Activated CD4-positive, CD25-positive, alpha-beta regulatory T cell (primary cell): ENCODE measurements at places on chromosomes 6 and 20.

- no peak for DNase-seq
Observed at GRCh38 chr6:44680202-44680720, 292.8 kb downstream of the CDC5L start.

GRCh38 chr6:32411566-32412327 is 4.8 kb upstream of the BTNL2 start:
- DNase-seq = no peak

- no peak for DNase-seq
Observed at GRCh38 chr6:127816643-127817042, 84.2 kb downstream of the THEMIS start.

DNA sequence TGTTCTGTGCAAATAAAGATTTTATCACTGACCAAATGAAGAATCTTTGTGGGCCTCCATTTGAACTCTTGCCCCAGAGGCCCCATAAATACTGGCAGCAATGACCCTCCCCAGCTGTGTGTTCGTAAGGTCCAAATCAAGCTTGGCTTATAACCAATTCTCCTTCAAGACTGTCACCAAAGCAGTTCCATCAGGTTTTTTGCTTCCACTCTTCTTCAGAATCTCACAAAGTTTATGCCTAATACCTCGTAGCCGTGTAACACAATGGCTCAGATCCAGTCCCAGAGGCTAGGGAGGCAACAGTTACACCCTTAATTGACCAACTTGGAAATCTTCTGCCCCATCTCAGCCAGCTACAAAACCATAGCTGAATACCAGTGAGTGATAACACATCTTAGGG is 120.5 kb downstream of the HIVEP2 start:
- no peak for DNase-seq

- no peak for DNase-seq
Observed at GRCh38 chr6:3872370-3872854, 23.2 kb downstream of the FAM50B start.
